Substantia nigra (tissue), 51 donors: ENCODE measurements at places on chromosomes 11 and 22.

GRCh38 chr11:75659836-75660235, 9.0 kb downstream of the MAP6 start:
- DNase-seq, result no peak

DNA sequence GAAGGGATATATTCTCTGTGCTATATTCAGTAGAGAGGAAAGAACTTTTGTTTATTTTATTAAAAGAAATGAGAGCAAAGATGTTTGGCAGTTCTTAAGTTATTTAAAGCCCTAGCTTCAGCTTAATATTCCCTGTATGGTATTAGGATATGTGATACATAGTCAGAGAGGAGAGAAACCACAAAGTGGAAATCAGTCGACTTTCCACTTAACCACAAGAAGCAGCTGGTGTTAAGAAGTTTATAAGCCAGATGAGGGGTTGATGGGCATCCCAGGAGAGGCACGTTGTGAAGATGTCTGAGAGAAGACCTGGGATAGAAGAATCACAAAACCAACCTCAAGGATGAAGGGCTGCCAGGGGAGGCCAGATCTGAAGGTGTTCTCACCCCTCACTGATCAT, 23.3 kb upstream of the PHF21B start:
- DNase-seq, result no peak

GRCh38 chr22:42680648-42681047, 31.5 kb upstream of the CYB5R3 start:
- no peak for DNase-seq

- DNase-seq, result no peak
These were observed 38.3 kb downstream of the C22orf31 start for GRCh38 chr22:29023172-29023796.

DNA sequence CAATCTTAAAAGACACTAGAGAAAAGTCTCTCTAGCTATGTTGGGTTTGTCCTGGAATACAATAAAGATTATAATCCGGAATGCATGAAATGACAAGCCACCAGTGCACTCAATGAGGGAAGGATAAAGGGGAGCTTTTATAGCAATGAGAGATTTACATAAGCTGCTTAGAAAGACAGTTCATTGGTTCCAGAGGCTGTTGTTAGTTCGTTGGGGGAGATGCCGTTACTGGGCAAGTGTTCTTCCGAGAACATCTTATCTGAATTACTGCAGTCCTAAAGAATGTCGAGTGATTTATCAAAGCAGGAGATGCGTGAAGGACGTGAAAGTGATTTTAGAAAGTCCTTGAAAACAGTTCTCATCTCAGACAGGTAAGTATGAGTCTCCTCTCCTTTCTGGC, 33.6 kb downstream of the SYN3 start:
- DNase-seq, result no peak

DNA sequence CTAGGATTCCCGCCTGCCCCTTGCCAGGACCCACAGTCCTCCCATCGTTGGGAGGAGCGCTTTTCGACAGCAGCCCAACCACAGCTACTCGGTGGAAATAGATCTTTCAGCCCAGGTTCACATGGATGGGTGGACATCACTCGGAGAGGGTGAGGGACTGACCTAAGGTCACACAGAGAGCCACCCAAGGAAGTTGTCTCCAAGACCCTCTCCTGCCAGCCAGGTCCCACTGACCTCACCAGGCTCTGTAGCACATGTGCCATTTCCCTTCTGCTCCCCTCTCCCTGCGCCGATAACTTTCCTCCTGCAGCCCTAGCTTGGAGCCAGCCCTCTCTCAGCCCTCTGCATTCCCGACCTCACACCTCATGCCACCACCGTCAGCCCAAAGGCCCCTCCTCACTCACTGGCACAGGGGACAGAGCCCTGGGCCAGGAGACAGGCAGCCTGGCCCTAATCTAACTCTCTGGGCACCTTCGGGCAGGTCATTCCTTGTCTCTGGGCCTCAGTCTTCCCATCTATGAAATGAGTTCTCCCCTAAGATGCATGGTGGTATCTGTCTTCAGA, 4.7 kb downstream of the KCNJ4 start:
- no peak for DNase-seq

DNA sequence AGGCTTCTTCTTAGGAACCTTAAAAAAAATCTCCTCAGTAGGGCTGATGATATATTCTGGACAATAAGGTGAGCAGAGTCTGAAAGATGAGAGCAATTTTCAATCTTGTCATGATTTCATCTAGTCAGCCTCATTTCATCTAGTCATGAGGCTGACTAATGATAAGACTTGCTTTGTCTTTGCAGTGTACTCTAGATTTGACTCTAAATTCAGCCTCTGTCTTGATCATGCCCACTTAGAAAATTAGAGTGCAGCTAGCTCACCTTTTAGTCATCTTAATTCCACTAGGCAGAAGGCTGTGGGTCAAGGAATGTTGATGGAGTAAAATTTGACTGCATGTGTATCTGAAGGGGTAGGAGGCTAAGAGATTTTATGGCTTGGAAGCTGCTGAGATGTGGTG, 5.5 kb downstream of the EHF start:
- no peak for DNase-seq

- DNase-seq, result no peak
These were observed 7.2 kb downstream of the LTO1 start for GRCh38 chr11:69667619-69668604.

GRCh38 chr11:62143727-62144126, 19.9 kb downstream of the INCENP start:
- no peak for DNase-seq

DNA sequence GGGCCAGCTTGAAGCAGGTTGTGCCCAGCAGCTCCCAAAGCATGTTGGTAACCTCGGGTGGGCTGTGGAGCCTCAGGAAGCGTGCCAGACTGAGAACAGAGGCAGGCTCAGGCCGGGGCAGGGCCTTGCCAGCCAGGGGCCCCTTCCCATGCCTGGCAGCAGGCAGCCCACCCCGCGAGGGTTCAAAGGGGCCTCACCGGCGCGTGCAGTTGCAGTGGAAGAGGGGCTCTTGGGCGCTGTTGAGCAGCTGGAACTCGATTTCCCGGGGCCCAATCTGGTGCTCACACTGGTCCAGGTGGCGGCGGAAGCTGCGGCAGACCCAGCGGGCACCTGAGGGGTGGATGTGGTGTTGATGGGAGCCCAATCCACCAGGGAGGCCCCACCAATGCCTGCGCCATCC, 3.6 kb downstream of the PLA2G3 start:
- DNase-seq, result no peak

DNA sequence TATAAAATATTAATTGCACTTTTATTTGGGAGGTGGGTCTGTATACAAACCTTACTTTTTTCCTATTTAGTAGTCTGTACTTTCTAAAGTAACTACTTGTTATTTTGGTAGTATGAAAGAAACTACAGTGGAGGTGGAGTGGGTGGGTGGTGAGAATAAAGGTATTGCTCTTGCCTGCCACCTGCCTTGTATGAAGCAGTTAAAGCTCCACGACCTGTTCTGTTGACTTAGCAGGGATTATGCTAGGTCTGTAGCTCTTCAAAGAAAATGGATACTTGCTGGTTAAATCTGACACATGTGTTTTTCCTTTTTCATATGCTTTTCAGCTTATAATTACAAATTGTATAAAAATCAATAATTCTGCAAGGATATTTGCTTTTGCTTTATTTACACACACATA, 111.9 kb downstream of the EHF start:
- DNase-seq, result no peak

GRCh38 chr22:26464312-26464711, 19.3 kb downstream of the HPS4 start:
- DNase-seq, result no peak

GRCh38 chr11:6703247-6704063, 20.3 kb upstream of the MRPL17 start:
- DNase-seq, result peak; percentile 53

GRCh38 chr11:10304495-10305261, at the start of gene ADM:
TSS of gene ADM (plus strand) at chr11:10305073. CDS start at chr11:10305701, 628 bp downstream.
- peak; percentile 56 for DNase-seq

GRCh38 chr22:48939441-48940265, 888.0 kb downstream of the BRD1 start:
- DNase-seq, result no peak

GRCh38 chr11:95897731-95898130, 26.2 kb downstream of the MTMR2 start:
- no peak for DNase-seq

- no peak for DNase-seq
These were observed 9.3 kb downstream of the PRDM11 start for GRCh38 chr11:45155627-45156180.

DNA sequence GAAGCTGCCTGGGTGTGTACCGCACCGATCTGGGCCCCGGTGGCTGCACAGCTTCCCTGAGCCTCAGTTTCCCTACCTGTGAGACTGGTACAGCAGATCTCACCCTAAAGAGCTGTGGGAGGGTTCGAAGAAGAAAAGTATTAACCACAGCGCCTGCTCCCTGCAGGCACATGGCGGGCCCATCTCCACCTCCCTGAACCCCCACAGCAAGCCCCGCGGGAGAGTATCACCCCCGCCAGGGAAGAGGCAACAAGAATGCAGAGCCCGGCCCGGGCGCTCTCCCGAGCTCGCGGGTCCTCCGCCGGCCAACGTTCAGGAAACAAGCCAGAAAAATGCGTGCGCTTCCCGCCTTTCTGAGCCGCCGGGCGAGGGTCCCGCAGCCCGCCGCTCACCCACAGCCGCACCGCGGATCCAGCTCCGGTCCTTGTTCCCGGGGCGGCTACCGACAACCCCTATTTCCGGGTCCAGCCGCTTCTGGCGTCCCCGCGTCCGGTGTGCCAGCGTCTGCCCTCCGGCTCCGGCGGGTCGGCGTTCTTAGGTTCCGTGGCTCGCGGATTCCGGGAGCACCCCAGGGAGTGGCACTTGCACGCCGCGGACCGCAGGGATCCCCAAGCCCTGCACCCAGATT, at the start of gene TOP3B:
Gene TOP3B (minus strand): TSS at position 450 of the 628 bp plus-strand sequence. CDS start 7,078 bp downstream, outside the sequence.
- DNase-seq, result peak; percentile 70

DNA sequence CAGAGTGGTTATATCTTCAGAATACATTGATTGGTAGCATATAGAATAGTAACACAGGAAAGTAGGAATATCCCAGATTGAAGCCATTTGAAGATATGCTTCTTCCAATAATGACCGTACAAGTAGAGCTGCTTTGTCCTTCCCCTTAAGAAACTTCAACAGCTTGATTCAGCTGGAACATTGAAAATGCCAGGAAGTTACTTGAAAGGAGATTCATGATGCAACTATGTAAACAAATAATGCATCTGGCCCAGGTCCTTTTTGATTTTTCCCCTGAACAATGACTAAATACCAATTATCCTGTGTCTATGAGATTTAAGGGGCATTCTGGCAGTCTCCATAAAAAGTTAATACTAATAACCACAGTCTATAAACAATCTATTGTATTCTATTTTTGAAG, 3.0 kb downstream of the DKK3 start:
- DNase-seq, result no peak

DNA sequence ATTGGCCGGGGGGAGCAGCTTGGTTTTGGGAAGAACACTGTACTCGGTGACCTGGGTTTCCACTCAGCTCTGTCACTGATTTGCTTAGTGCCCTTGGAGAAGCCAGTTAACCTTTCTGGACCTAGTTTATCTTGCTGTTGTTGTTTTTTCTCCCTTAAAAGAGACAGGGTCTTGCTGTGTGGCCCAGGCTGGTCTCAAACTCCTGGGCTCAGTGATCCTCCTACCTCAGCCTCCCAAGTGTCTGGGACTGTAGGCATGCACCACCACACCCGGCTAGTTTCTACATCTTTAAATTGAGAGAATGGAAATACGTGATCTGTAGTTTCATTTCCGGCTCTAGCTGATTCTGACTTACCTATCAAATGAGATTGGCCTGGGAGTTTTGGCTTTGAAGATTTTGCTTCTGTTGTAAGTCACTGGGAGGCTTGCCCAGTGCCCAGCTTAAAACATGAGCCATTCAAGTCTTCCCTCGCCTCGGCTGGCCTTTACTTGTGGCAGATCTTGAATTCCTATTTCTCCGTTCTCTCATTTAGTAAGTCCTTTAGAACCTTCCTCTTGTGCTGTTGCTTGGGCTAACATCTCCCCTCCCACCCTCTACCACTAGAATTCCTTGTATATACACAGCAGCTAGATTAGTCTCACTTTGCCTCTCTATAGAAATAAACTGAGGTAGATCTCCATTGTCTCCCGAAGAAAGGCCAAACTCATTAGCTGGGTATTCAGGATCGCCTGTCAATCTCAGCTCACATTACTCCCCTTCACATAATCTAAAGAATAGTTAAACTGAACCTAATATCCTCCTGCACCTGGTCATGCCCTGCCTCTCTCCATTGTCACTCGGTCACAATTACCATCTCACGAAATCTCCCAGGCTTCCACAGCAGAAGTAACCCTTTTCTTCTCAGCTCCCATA, 87.7 kb upstream of the SLC25A18 start:
- no peak for DNase-seq

DNA sequence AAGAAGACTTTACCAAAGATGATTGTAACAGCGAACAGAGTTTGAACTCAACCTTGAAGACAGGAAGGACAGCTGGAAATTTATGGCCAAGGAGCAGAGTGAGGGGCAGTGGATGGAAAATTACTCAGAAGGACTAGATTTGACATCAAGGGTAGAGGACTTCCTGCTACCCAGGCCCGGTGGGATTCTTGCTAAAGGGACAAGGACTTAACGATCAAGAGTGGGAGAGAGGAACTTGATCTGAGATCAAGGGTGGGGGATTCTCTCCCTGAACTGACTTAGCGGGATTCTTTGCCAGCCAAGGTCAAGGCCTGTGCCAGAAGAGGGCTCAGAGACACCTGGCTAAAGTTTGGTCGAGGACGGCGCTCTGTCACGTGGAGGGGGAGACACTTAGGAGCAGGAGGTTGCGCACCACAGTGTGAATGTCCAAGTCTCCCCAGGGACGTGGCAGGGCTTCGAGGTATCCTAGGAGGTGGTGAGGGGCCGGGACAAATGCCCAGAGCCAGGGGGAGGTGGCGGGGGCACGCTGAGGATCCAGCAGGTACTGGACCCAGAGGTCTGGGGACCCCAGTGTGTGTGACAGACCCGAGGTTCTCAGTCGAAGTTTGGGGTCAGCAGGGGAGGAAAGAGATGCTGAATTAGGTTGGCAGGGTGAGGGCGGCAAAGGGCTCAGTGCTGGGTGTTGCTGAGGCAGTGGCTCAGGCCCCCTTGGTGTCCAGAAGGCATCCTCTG, 46.1 kb upstream of the SHISAL1 start:
- DNase-seq, result no peak

DNA sequence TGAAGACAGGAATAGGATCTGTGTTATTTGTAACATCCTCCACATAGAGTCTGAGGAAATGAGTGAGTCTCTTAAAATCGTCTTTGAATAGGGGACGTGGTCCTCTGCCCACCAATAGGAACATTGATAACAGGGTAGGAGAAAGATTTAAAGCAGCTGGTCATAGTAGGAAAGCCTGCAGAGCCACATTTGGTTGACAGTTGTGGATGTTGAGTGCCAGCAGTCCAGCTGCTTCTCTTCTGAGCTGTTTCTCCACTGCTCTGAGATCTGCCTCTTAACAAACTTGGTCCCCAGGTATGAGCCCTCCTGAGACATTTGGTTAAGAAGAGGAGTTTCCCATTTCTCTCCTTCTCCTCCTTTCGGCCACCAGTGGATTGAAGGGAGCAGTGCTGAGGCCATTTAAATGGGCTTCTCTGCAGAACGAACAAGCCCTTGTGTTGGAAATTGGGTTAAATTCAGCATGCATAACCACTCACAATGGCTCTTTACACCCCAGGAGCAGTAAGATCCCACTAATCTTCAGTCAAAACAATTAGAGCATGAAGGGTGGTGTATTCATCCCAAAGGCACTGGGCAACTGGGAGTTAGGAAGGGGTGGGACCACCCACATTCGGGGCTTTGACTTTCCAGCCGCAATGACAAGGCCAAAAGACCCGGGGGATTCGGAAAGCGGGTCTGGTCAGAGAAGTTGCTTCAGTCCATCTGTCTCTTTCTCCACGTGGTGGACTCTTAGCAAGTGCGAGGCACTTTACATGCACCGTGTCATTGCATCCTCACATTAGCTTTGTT, 32.3 kb downstream of the MIAT start:
- DNase-seq, result no peak

GRCh38 chr11:103850419-103851165, 185.8 kb upstream of the DDI1 start:
- no peak for DNase-seq
